Stimulated activated naive CD8-positive, alpha-beta T cell treated with anti-CD3 and anti-CD28 coated beads, Interleukin-15, amount 100 ng/mL, for 72 hours (primary cell): ENCODE measurements at places on chromosomes 1 and 21.

DNA sequence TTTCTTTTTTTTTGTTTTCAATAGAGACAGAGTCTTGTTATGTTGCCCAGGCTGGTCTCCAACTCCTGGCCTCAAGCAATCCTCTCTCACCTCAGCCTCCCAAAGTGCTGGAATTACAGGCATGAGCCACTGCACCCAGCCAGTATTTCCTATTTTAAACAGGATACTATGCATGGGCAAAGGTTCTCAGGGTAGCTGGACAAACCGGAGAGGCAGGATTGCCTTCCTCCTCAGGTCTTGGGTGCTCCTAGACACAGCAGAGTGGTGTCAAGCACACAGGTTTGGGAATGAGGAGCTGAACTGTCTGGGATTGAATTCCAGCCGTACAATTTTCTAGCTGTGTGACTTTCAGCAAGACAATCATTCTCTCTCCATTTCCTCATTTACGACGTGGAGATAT, 22.9 kb upstream of the HNRNPU start:
- DNase-seq: no peak

- DNase-seq: peak; percentile 74
Measured at GRCh38 chr1:201254625-201255478, 28.5 kb upstream of the PKP1 start.

- peak; percentile 66 for DNase-seq
Measured at GRCh38 chr1:211476200-211476849, 15.6 kb downstream of the RD3 start.

GRCh38 chr1:15656464-15656863, 27.7 kb upstream of the PLEKHM2 start:
- no peak for DNase-seq

- DNase-seq: no peak
Measured at GRCh38 chr1:27961646-27962221, 2.0 kb downstream of the XKR8 start.

- DNase-seq: no peak
Measured at GRCh38 chr1:39295901-39296300, 91.4 kb downstream of the MACF1 start.
